ENCODE measurements at places on chromosomes 6 and 20.

DNA sequence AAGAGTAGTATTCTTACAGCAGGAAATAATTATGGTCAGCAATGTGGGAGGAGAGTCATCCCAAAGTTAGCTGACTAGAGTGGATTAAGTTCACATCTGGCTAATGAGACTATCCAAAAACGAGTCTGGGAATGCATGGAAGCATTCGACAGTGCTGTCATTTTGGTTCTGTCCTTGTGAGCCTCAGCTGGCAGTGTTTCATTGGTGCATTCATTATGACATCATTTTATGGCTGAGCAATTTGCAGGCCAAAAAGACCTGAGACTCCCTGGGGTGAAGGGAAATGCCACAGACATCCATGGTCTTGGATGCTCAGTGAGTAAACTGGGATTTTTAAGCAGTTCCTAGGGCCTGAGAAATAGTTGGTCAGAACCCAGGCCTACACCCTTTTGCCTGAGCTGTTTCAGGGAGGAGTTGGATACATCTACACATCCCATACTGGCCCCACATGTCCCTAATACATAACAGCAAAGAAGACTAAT lies 196.4 kb upstream of the CCN2 start:
- DNase-seq, result peak; percentile 70

GRCh38 chr20:38883081-38883980 lies 42.9 kb upstream of the FAM83D start:
- DNase-seq, result peak; percentile 11

DNA sequence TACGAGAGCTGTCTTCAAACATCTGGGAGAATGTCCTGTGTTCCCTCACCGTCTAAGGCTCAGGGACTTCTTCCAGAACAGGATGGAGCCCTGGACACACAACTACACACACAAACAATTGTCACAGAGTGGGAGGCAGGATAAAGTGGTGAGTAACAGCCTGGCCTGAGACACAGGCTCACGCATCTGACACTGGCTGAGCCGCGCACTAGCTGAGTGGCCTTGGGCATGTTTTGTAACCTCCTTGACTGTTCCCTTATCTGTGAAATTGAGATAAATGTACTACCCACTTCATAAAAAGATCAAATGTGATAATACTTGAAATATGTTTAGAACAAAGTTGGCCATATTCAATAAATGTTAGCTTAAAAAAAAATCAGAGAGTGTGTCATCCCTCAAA lies 132.4 kb upstream of the ARMC2 start:
- DNase-seq, result no peak

DNA sequence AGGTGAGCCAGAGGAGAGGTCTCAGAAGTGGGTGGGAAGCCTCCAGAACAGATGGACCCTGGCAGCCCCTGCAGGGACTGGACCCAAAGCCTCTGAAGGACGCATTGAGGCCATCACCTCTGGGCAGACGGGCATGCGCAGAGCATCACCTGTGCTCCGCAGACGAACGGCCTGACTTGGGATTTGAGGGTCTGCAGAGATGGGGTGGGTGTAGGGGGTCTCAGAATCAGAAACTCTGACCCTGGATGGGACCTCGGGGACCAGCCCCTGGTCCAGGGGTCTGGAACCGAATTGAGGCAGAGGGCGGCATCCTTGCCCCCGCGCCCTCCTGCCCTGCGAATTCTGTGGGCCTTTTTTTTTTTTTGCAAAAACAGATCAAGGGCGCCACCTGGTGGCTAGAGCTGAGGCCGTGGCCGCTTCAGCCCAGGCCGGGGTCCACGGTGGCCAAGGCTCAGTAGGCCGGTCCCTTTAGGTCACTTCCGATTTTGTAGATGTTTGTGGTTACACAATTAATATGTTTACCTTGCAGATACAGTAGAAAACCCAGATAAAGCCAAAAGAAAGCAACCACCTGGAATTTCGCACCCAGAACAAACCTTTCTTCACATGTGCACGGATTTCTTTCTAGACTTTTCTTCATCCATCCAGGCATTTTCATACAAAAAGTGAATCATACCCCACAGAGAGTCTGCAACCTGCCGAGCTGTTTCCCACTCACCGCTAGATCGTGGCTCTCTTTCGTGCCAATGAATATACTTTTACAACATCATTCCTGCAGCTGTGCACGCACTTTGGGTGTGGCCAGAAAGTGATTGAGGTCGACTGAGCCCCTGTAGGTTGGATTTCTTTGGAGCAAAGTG lies 25.9 kb downstream of the ZBP1 start:
- peak; percentile 57 for DNase-seq

DNA sequence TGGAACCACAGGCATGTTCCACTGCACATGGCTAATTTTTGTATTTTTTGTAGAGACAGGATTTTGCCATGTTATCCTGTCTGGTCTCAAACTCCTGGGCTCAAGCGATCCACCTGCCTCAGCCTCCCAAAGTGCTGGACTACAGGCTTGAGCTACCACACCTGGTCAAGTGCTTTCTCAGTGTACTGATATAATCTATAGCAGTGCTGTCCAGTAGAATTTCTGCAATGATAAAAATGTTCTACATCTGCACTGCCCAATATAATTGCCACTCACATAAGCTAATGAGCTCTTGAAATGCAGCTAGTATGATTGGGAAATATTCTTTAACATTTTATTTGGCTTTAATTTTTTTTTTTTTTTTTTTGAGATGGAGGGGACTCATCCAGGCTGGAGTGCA lies 64.2 kb downstream of the C6orf52 start:
- DNase-seq, result no peak

DNA sequence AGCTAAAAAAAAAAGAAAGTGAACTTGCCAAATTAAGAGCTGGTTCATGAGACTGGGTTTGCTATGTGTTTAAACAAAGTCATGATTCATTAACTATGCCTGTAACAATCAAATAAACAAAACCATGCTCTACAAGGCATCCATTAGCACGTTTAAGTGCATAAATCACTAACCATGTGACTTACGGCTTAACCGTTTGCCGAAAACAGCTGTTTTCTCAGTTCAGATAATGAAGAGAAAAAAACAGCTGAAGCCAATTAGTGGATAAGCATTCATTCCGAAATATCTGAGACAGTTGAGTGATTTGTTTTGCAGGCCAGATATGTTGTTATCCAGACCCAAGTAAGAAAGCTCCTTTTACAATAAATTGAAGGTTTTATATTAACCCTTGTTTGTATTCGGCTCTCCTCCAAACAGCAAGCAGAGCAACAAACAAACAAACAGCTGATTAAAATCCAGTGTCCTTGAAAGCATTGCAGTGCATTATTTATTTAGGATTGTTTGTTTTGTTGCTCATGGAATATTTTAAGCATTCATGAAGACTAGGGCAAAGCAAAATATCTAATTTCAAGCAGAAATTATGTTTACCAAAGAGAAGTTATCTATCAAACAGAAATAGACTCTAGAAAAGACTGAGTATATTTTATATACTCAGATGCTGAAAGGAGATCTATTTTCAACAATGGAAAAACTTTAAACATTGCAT lies 343.5 kb downstream of the RFPL4B start:
- peak; percentile 60 for DNase-seq

GRCh38 chr6:16850681-16851026 lies 89.4 kb upstream of the ATXN1 start:
- DNase-seq, result no peak

DNA sequence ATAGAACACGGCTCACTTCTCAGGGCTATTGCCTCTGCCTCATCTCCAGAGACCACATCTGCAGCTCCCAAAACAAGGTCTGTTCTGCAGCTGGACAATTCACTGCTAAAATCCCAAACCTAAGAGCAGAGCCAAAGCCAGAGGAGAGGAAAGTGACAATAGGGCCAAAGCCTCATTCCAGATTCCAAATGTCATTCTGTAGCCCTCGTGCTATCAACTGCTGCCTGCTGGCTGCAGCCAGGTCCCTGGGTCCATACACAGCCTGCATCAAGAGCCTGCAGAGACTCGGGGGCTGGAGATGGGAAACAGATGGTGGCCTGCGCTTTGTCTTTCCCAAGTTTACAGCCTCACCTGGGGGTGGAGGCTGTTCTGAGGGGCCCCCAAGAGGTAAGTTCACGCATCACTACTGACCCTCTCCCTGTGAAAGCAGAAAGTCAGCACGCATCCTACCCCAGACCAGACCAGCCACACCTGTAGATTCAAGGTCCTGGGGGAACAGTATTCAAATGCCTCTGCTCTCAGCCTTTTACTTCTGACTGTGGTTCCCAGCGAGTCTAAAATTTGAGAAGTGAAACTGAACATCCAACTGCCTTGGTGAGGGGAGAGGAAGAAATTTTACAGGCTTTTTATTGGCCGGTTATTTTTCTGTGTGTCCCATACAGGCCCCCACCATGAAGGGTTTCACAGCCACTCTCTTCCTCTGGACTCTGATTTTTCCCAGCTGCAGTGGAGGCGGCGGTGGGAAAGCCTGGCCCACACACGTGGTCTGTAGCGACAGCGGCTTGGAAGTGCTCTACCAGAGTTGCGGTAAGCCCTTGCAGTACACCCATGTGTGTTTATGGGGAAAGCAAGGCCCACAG lies at the start of gene LY86:
Gene LY86 (plus strand): TSS at position 657 of the 860 bp plus-strand sequence. CDS start 15 bp downstream, at position 672.
- no peak for DNase-seq

- no peak for DNase-seq
These were observed 41.9 kb upstream of the TNFRSF21 start for GRCh38 chr6:47351621-47352020.

GRCh38 chr6:39156801-39157200 lies 41.8 kb upstream of the SAYSD1 start:
- DNase-seq, result no peak

DNA sequence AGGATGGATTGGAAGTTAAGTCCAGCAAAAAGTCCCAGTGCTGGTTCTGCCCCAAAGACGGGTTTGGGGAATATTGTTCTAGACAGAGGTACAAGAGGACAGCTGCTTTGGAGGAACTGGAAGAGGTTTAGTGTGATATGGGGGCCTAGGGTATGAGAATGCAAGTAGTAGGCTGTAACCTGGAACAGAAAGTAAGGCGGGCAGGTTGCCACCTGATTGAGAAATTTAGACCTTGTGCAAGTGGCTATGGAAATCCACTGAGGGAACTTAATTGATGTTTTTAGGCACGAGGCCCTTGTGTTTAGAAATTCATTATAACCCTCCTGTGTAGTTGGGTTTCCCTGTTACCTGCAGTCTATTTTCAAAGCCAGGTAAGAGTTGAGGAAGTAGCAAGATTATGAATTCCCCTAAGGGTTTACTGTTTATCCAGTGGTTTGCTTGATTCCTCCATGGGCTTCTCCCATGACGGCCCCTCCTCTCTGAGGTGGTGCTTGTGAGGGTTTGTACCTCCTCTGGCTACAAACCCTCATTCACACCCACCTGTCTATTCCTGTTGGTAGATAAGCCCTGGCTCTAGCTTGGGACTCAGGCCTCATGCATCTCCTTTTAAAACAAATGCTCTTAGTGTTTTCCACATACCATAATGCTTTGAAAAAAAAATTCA lies 42.0 kb upstream of the BCAS1 start:
- no peak for DNase-seq

DNA sequence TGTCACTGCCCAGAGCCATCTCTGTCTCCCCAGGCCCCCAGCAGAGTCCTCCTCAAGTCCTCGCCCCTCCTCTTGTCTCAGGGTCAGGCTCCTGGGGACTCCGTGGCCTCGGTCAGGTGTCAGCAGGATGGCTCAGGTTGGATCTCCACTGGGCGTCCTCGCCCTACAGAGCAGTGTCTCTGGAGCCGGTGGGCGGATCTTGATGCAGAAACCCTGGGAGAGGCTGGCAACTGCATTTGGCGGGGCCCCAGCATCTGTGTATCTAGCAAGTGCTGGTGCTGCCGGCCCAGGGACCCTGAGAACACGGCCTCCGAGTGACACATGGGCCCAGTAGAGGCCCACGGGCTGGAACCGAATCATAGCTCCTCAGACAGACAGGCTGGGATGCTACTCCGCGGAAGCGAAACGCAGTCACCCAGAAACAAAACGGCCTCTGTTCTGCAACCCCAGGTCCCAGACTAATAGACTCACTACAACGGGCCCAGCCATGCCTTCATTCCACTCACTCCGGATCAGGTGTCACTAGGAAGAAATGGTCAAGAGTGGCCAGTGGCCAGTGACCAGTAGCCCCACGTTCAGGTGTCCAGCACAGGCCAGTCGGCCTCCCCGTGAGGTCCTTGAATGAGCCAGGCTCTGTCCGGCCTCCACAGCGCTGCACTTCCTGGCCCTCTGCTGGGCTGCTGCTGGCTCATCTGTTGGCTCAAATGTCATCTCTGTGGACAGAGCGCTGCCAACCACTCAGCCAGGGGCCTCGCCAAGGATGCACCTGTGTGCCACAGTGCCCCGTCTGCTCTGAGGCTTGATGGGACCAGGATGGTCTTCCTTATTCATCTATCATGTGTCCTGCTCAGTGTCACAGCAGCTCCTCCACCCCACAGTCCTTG lies 12.6 kb upstream of the FRMD1 start:
- DNase-seq, result no peak

- no peak for DNase-seq
These were observed 146.3 kb upstream of the RNF24 start for GRCh38 chr20:4161401-4162251.

Measured in ELR (cell line).